ENCODE measurements at places on chromosomes 4 and X.

GRCh38 chrX:1440506-1440905 is 12.2 kb downstream of the ASMTL start:
- no peak for DNase-seq

- peak; percentile 81 for DNase-seq
These were observed at the start of gene PCDH10 for GRCh38 chr4:133148690-133149363. PCDH10 (plus strand) TSS chr4:133149294; CDS start chr4:133150141, 847 bp downstream.

GRCh38 chr4:6946497-6946896 is 36.9 kb downstream of the TBC1D14 start:
- DNase-seq, result peak; percentile 11

DNA sequence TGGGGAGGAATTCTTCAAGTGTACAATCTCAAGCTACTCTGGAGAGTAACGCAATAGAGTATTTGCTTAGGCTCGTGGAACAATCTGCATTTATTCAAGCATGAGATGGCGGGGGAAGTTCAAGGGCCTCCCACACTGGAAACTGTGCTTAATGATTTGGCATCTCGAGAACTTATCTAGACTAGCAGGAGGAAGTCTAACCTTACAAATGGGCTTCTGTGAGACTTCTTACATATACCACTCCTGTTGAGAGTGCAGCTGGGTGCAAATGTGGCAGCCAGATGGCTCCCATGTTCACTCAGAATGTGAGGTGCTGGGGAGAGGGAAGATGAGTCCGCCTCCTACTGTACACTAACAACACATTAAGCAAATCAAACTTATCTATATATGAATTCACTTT is 29.3 kb upstream of the PTPN13 start:
- no peak for DNase-seq

- DNase-seq, result no peak
These were observed 131.7 kb upstream of the PCDH18 start for GRCh38 chr4:137664046-137664387.

DNA sequence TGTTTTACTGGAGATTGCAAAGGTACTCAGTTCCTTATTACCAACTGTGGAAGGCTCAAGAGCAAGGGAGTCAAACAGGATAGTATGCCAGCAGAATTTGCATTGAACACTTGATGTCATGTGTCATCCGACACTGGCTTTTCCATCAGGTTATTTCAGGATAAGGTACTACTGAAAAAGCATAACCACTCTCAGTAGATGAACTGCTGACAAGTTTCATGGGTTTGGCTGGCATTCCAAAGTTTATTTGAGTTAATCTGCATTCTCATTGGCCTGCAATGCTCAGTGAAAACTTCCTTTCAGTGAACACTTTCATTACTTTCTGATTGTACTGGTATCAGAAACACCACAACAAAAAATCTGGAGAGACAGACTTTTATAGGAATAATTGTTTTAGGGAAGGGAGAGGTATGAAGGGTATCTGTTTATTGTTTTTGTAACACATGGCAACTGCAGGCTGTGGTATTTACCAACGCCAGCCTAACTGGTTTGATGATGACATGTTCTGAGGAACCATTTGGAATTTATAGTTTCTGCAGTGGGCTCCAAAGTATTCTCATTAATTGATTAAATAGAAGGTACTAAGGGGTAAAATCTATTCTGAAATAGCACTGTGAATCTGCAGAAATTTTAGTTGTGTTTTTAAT is 345.7 kb upstream of the NR3C2 start:
- DNase-seq, result peak; percentile 48

- no peak for DNase-seq
These were observed 230.3 kb upstream of the PCDH18 start for GRCh38 chr4:137762591-137762990.

DNA sequence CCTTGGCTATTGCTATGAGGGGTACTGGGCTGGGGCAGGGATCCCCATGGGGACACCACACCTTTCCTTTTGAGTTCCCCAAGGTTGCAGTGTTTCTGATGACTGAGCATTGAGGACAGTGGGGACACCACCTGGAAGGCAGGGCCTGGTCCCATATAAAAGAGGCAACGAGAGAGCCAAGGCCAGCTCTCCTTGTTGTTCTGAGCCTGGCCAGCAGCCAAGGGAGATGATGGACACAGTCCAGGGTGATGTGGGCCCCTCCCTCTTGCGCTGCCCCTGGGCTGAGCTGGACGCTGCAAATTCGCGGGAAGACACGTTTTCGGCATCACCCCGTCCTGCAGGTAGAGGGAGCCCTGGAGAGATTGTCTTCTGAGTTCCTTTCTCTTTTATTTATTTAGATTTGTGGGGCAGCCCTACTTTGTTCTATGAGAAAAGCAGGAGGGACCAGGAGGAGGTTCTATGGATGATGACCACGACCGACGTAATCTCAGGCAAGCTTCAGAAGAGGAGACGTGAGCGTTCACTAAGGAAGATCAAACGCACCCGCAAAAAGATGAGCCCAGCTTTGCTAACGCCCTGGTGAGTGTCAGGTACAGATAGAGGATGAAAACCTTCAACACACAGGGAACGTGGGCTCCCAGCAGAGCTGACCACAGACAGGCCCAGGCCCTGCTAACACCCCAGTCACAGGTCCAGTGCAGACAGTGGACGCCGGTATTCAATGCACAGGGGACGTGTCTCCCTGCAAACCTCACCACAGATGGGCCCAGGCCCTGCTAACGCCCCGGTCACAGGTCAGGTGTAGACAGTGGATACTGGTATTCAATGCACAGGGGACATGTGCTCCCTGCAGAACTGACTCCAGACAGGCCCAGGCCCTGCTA is 97.4 kb downstream of the SHOX start:
- no peak for DNase-seq

DNA sequence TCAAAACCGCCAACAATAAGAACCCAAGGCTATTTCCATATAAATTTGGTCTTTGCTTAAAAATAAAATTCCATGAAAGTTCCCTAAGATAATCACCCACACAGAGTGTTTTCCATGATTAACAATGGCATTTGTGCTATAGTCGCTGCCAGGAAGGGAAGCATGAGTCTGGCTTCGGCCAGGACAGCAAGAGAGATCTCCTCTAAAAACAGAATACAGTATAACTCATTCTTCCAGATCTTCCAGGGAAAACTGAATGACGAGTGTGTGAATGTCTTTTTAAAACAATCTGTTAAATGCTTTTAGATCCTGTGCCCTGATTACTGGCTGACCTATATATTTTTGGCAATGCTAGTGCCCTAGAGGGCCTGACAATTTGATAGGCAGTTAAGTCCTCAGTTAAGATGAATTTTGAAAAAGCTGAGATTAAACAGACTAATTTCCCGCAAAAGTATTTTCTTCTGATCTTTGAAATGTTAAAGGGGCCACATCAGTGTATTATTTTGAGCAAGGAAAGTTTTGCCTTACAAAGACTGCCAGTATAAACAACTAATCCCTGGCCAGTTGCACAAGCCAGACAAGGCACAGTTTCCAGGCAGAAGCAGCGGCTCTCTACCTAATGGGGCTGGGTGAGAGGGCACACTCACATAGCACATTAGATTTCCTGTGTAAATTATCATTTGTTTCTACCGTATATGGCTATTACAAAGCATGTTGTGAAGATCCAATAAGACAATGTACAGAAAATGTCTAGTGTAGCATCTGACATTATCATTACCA is 127.3 kb downstream of the DCHS2 start:
- DNase-seq, result no peak

DNA sequence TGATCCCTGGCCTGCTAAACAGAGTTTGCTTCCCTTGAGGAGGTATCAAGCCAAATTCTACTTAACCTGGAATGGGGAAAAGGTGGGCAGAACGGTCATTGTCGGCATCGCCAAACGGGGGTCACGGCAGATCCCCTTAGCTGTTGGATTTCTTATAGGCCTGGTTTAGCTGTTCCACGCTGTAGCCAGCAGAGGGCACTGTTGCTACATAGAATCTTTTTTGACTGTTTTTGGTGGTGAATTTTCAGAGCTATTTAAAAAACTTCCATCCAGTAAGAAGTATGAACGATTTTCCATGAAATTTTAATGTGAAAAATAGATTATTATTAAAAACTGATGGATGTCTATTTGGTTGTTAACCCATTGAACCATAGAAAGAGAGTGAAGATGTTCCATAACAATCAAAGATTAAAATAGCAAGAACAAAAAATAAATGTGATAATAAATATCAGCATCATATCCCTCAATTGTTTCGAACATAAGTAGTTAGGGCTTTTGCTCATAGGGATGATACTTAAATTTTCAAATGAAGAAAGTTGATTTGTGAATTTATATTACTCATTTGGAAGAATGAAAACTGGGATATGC is 56.6 kb downstream of the LINC00632 start:
- peak; percentile 22 for DNase-seq

GRCh38 chr4:93761286-93761685 is 67.3 kb upstream of the ATOH1 start:
- no peak for DNase-seq

DNA sequence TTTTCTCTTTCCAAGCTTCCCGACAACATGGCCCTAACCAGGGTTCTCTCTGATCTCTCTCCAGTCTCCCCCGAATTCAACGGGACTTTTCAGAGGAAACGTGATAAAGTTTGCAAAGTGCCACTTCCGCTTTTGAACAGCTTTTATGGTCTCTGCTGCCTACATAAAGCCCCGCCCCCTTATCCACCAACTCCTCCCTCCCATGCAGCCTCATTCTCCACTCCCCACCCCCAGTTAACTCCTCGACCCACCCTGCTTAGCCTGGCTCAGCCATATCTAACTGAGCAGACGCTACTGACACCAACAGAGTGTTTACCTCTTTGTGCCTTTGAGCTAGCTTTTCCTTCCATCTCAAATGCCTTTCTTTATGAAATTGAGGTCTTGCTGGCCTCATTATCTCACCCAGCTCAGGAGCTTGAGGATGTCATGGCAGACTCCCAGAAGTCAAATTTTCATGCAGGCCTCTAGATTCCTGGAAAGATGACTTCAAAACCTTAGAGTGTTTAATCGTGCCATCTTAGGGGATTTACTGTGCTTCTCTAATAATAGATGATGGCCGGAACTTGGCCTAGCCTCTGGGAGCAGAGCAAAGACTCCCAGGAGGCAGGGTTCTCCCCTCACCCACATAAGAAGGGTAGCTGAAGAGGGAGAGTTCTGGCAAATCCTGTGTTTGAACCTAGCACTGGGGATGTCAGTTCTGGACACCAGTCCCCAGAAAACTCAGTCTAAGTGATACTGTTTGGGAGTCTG is 606.0 kb downstream of the BCOR start:
- DNase-seq, result peak; percentile 38

- DNase-seq, result no peak
These were observed 13.3 kb downstream of the FUNDC1 start for GRCh38 chrX:44529310-44529709.

DNA sequence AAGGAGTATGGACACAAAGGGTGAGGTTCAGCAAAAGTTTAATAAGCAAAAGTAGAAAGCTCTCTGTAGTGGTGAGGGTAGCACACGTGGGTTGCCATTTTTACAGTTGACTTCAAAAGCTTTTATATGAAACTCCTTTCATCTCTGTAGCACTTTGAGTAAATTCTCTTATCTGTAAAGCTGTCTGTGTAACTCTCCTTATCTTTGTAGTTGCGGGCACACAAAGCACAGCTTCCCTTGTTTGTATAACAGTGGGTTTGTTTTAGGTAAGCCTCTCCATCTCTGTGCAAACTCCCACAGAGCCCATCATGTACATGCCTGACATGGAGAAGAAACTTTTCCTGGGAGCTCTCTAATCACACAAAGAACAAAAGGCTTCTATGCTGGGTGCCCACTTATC is 325.9 kb upstream of the PABPC5 start:
- no peak for DNase-seq

DNA sequence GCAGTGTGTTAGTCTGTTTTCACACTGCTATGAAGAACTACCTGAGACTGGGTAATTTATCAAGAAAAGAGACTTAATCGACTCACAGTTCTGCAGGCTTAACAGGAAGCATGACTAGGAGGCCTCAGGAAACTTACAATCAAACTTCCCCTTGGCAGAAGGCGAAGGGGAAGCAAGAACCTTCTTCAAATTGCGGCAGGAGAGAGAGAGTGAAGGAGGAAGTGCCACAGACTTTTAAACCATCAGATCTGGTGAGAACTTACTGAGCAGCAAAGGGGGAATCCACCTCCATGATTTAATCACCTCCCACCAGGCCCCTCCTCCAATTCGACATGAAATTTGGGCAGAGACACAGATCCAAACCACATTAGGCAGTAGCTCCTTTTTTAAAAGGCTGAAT is 59.2 kb upstream of the LEF1 start:
- DNase-seq, result no peak

- no peak for DNase-seq
These were observed 69.1 kb downstream of the PSAPL1 start for GRCh38 chr4:7365462-7366179.

- no peak for DNase-seq
These were observed 25.0 kb downstream of the ADGRA3 start for GRCh38 chr4:22490718-22491315.

- no peak for DNase-seq
These were observed 237.0 kb downstream of the IDS start for GRCh38 chrX:149267878-149268813.

- DNase-seq, result no peak
These were observed 264.1 kb upstream of the GATB start for GRCh38 chr4:152024881-152025280.

- DNase-seq, result no peak
These were observed 67.8 kb downstream of the SPCS3 start for GRCh38 chr4:176387571-176387970.

DNA sequence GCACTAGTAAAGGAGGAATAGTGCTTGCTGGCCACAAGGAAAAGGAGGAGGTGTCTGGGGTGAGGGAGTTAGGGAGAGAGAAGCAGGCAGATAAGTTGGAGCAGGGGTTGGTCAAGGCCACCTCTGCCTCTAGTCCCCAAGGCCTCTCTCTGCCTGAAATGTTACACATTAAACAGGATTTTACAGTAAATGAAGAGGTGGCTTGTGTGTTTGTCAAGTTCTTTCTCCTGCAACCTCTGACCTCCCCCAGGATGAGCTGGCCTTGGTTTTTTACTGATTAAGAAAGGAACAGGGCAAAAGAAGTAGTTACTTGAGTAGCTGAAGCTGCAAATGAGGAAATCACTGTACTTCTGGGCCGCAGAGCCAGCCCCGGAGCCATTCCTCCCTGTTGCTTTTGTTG is 2.0 kb downstream of the GJB1 start:
- no peak for DNase-seq

- no peak for DNase-seq
These were observed 46.7 kb upstream of the POU4F2 start for GRCh38 chr4:146592019-146592418.

GRCh38 chr4:86594559-86595425 is 677 bp downstream of the PTPN13 start:
- peak; percentile 23 for DNase-seq

DNA sequence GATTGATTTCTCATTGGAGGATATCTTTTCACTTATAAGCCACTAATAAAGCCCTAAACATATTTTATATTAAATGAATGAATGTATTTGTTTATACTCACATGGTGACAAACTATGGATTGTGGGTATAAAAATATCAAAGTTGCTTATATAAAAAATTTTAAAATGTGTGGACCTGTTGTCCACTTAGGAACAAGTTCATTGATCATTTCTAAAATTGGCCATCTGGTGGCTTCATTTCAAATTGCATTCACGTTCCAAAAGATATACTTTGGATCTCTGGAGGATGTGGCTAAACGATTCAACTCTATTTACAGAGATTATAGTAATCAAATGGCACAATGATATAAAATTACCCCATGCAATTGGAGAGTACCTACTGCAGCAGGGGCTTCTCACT is 32.5 kb downstream of the FSTL5 start:
- no peak for DNase-seq

GRCh38 chr4:113643505-113643904 is 118.0 kb downstream of the CAMK2D start:
- no peak for DNase-seq

Data from mucosa of descending colon (tissue), 3 donors.